Left ventricle myocardium superior (tissue), 1 donor: ENCODE measurements at places on chromosomes 11 and 22. TPM values are rescaled to one million over a fixed set of nuclear protein-coding genes. Genes with fewer than 3 reads are reported as not detected.

DNA sequence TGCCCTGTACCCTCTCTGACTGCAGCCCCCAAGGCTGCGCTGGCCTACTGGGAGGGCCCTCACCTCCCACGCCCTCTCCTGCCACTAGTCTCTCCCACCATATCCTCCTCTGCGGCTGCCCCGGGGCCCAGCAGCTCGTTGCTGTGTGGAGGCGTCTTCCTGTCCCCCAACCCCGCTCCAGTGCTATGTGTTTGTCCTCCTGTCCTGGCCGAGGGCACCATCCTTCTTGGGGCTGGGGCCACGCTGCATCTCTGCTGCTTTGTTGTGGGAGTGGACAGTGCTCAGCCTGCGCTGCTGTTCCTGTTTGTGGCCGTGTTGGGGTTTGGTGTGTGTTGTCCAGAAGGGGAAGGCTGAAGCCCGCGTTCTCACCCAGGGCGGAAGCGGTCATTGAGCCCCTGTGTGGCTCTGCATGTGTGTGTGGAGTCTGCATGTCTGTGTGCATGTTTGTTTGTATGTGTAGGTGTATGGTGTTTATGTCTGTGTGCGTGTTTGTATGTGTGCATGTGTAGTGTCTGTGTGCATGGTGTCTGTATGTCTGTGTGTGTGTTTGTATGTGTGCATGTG, 15.7 kb downstream of the TPCN2 start:
- no peak for DNase-seq

- DNase-seq: peak; percentile 68
Observed at GRCh38 chr11:128772814-128773213, 78.9 kb downstream of the FLI1 start.

The SYT13 gene
- total RNA-seq: 6.9 TPM

- DNase-seq: no peak
Observed at GRCh38 chr22:47805394-47805935, 1043.0 kb downstream of the TBC1D22A start.

DNA sequence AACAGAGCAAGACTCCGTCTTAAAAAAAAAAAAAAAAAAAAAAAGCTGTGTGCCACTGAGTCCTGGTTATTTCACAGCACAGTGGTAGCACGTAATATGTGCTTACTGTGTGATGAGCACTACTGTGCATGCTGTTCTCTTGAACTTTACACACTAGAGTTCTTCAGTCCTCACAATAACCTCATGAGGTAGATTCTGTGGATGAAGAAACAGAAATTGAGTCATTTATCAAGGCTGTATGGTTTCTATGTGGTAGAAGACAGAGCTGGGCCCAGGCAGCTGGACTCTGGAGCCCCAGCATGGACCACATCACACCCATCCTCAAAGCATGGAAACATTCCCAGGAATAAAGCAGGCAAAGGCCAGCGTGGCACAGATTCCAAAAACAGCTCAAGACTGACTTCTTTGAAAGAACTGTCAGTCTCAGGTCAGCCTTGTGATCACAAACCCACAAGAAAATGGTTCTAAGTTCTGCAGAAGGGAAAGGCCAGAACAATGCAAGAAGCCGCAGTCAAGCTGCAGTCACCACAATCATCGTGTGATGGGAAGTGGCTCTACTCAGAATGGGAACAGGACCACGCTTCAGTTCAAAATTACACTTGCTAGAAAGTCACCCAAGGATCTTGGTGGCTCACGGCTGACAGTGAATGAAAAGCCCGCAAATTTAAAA, 49.5 kb downstream of the MICAL3 start:
- no peak for DNase-seq

DNA sequence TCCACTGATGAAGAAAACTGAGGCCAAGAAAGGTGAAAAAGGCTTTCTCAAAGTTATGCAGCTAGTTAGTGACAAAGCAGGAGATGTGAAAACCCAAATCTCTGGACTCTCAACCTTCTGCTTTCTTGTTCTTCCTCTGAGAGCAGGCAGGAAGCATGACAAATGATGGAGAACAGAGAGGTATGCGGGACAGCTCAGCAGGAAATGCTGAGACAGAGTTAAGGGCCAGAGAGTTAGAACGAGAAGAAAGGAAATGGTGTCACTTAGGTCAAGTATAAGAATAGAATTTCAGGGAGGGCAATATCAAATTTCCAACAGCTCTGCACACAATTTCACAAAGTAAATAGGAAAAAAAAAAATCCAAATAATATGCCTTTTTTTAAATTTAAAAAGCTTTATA, 67.6 kb upstream of the ARHGAP42 start:
- no peak for DNase-seq

- no peak for DNase-seq
Observed at GRCh38 chr11:119099711-119100110, 1.9 kb downstream of the DPAGT1 start.
